ENCODE measurements at places on chromosomes 13 and 19.

GRCh38 chr19:45122832-45123231 lies 29.9 kb downstream of the PPP1R37 start:
- no peak for DNase-seq

DNA sequence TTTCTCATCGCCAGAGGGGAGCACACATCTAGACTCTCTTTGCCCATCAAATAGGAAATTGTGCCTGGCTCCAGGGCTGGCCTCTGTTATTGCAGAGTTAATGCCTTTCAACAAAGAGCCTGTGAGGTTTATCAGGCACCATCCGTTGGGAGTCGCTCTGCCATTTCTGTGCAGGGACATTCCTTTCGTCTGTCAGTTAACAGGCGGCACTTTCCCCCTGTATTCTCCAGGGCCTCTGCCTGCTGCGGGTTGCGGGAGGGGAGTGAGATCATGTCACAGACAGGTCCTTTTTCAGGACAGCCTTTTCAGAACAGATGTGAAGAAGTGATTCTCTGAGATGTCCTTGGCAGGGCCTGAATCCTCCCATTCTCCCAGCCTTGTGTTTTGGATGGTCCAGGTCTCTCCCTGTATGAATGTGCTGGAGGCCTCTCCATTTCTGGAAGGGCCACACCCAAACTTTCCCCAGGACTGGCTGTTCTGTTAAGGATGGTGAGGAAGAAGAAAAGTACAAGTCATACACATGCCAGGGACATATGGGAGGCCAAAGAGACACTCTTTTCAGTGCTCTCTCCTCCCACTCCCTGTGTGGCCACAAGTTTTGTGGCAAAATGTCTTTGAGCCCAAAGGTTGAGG lies 14.9 kb downstream of the SERP2 start:
- no peak for DNase-seq

- DNase-seq = no peak
Measured at GRCh38 chr13:98923641-98924397, 54.0 kb downstream of the DOCK9 start.

- no peak for DNase-seq
Measured at GRCh38 chr19:2517881-2518601, 42.1 kb downstream of the GADD45B start.

GRCh38 chr13:67285611-67286010 lies 55.5 kb upstream of the PCDH9 start:
- DNase-seq = no peak

- DNase-seq = no peak
Measured at GRCh38 chr13:50844084-50844875, 788 bp upstream of the DLEU7 start.

- no peak for DNase-seq
Measured at GRCh38 chr13:70253411-70253810, 145.2 kb upstream of the KLHL1 start.

DNA sequence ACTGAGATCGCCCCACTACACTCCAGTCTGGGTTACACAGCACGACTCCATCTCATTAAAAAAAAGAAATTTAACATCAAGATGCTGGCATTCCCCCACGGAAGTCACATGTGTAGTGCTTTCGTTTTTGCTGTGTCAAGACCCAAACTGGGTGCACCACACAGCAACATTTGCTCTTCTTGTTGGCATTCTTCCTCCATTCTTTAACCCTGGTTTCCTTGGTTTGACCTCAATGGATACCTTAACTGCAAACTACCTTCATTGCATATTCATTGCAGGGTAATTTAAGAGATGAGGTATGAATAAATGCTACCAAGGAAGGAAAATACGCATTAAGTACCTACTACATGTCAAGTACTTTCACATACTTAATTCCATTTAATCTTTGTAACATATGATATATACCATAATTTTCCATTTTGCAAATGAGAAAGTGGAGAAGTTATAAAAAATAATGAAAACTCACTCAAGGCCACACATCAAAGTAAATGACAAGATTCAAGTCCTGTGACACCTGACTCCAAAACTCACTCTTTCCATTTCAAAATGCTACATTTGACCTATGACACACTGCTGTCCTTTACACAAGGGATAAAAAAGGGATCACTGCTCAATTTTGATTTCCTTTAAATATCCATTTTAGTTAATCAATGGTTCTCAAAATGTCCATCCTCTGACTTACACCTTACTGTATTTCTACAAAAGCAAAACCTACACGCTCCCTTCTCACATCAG lies 59.2 kb downstream of the STK24 start:
- no peak for DNase-seq

- DNase-seq = no peak
Measured at GRCh38 chr19:45623984-45624383, 15.2 kb downstream of the EML2 start.

DNA sequence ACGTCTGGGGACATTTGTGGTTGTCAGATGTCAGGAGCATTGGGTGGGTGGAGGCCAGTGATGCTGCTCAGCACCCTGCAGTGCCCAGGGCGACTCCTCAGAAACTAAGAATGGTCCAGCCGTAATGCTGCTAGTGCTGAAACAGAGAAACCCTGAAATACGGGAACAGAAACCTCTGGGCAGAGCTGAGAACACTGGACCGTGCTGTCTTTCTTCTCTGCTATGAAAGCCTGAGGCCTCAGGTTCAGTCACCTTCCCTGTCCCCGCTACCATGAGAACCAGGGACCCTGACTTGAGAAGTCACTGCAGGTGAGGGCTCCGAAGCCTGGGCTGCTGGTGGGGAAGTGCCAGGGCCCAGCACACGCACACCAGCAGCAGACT lies 13.4 kb downstream of the CAPS start:
- no peak for DNase-seq

DNA sequence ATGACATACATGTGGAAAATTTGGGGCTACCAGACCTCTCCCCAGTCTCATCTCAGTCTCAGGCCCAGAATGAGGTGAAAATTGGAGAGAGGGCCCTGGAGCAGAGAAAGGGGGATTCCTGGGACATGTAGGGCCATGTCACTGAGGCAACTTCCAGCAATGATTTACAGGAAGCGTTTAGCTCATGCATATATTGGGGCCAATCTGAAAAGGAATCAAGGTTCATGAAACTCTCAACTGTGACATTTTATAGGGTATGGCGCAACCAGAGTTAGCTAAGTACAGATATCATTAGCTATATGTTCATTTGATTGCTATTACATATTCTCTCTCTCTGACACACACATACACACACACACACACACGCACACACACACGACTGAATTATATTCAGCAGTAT lies 86.3 kb downstream of the RNASEH2B start:
- no peak for DNase-seq

DNA sequence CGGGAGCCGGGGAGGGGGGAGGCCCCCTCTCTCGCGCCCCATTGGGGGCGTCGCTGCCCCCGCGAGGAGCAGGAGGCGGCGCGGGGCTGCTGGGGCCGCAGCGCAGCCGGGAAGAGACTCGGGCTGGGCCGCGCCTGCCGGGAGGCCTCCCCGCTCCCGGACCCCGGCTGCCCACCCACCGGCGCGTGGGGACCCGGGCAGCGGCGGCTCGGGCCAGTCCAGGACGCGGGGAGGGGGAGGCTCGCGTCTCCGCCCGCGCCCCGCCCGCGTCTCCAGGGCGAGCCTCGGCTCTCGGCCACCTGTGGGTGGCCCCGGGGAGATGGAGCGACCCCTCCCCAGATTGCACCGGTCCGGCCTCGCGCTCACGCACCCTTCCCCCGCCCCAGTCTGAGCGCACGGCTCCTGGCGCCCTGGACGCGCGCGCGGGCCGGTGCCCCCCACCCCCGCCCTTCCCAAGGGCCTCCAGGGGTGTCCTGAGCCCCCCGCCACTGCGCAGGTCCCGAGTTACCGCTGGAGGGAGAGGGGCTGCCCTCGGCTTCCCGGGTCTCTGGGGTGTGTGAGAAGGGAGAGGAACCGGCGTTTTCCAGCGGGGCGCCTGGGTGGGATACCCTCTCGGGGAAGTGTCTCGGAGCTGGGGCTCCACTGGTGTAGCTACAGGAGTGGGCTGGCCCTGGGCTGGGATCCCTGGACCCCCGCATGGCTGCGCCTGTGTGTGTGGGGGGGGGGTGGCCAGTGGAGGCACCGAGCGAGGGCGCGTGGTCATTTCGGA lies 645 bp downstream of the PALM start:
- no peak for DNase-seq

DNA sequence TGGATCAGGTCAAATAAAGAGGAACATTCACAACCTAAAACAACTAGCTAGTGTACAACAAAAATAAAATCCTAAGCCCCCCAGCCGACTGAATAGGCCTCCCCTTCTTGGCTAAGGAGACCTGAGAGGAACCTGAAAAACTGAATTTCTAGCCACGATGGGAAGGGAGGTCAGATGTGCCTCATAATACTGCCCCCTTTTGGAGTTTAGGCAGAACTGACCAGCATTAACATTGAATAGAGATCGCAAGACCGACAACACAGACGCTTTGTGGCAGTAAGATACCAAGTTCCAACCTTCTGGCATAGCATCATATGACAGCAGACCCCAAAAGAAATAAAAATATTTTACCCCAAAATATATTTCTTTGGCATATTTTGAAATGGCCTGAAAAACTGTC lies 15.9 kb downstream of the CBY2 start:
- DNase-seq = no peak

DNA sequence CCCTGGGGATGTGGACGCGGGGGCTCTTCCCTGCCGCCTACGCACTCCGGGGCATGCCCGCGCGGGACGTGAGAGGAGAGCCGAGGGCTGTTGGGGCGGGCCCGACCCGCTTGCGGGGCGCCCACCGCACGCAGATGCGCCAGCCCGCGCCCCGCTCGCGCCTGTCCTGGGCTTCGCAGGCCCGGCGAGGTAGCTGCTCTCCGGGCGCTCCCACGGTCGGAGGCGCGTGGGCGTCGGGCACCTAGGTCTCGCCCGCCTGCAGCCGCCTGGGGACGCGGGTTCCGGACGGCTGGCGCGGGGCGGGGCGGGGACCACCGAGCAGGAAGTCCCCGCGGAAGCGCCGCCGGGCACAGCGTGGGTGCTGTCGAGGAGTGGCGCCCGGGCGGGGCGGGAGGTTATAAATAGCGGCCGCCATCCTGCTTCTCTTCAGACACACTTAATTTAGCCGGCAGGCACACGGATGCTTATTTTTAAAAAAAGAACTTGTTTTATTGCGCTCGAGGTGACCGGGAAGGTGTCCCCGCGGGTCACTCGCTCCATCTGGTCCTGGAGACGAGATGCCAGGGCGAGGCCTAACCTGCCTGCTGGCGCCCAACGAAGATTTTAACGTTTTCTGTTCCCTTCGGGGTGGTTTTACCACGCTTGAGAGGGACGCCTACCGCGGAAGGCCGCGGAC lies 561 bp upstream of the GJA3 start:
- peak; percentile 48 for DNase-seq

DNA sequence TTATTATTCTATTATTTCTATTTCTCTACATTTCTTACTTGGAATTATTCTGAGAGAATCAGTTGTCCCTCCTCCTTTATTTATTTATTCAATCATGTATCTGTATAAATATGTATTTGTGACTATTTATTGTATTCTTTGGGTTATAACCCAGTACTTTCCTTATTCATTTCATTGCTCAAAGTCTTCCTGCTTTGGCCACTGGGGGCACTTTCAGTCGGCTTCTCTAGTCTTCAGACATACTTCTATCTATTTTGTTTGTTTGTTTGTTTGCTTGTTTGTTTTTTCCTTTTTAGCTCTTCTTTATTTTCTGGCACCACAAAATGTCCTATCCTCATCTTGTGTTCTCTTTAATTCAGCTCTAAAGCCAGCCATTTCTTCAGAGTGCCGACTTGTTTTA lies 260.4 kb downstream of the NALCN start:
- no peak for DNase-seq

DNA sequence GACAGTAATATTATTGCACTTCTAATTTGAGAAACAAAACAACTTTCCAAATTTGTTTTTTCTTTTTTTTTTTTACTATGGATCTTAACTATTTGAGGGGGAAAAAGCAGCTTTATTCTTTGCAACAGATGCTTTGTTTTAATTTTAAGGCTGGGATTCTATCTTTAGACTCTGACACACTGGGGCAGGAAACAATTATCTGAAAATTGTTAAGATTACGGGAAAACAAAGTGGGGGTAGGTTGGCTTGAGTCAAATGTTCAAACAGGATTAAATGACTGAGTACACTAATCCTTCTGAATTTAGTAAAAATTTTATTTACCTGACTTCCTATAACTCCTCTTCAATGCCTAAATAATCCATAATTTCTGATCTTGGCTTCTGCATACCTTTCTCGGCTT lies 543.2 kb downstream of the SLITRK6 start:
- DNase-seq = no peak

DNA sequence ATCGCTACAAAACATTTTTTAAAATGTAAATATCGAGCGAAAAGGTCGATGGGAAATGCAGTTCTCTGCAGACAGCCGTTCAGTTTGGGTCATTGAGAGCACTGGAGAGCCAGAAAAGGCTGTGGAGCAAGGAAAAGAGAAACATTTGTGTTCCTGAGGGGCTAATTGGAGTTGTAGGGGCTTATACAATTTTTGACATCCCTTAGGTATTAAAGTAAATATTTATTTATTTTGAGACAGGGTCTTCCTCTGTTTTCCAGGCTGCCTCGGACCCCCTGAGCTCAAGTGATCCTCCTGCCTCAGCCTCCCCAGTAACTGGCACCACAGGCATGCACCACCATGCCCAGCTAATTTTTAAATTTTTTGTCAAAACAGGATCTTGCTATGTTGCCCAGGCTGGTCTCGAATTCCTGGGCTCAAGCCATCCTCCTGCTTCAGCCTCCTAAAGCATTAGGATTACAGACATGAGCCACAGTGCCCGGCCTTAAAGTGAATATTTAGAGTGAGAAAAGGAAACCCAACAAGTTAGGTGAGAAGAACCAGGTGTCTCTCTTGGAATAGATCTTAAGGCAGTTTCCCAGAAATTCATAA lies 825 bp upstream of the YIF1B start:
- no peak for DNase-seq

DNA sequence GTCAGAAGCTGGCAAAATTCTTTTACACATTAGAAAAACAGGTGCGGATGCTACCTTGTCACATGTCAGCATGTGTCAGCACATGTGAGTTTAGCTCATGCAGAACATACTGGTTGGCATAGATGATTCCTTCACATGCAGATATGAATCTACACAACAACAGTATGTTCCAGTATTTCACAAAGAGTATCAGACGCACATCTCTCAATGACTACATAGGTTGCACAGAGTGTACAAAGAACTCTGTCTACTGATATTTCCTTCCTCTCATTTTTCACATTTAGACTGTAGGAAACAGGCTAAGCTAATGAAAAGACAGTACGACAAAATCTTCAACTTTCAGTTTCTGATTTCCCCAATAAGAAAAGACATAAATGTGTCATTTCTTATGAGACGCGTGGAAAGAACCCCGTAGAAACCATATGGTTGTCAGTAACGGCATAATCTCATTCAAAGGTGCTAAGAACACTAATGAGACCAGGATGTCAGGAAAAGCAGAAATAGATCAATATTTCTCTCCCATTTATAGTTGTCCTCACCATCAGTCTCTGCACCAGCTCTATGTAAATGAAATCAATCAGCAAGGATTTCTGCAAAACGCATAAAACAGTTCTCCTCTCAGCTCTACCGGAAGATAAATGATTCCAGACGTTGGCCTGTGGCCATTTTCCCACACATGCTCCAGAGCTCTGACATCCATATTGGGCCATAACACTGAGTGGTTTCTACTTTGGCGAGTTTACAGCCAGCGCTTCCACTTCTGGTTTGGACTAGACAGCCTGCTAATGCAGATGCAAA lies 81.2 kb downstream of the STARD13 start:
- DNase-seq = no peak

Data from stimulated activated CD8-positive, alpha-beta memory T cell treated with anti-CD3 and anti-CD28 coated beads, Interleukin-2, amount 100 ng/mL, for 48 hours (primary cell).